HT-29 (cell line): ENCODE measurements at places on chromosomes 5 and 9.
A peak's percentile ranks its signal among the peaks of the same experiment; 100 is the strongest.

DNA sequence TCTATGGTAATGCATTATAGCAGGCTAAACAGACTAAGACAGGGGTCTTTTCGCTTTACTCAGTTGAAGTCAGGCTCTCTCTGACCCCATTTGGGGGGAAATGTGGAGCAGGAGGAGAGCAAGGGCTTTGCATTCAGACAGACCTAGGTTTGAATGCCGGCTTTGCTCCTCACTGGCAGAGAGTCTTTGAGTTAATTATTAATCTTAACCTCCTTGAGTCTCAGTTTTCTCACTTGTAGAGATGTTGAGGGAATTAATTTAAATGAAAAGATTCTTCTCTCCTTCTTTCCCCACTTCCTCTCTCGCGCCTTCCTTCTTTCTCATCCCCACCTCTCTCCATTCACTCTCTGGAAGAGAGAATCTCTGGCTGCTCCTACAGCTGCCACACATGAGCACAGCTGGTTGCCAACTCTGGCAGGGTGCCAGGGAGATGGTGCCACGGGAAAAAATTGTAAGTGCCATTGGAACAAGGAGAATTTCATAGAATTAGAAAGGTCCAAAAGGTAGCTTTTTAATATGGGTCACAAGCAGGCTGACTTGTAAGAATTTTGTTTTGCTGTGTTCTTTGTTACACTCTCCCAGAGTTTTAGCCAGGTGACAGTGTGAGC is 25.2 kb upstream of the GLRA1 start:
- DNase-seq, result no peak

- no peak for DNase-seq
Measured at GRCh38 chr5:155978850-155979249, 348.1 kb upstream of the SGCD start.

DNA sequence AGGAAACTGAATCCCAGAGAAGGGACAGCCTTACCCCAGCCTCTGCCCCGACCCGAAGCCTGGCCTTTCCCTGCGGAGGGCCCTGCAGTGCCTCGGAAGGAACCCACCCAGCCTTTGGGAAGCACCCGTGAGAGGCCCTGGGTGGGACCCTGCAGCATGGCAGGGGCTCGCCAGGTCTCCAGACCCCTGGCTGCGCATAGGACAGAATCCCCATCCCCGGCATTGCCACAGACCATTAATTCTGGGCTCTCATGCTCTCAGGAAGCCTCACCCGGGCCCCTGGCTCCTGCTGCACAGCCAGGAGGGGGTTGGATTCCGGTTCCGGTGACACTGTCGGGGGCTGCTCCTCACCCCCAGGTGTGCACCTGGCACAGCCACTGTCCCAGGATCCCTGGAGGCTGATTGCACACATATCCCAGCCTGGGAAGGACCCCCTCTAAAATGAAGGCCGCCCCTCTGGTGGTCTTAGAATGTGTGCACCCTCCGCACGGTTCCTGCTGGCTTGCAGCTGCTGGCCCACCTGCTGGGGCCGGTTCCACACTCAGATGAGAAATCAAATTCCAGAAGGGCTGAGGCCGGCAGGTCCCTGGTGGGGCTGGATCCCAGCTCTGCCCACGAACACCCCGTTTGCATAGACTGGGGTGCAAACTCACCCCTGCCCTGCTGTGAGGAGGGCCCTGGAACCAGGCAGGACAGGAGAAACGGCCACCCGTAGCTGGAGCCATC is 4.7 kb downstream of the EGFL7 start:
- no peak for DNase-seq

DNA sequence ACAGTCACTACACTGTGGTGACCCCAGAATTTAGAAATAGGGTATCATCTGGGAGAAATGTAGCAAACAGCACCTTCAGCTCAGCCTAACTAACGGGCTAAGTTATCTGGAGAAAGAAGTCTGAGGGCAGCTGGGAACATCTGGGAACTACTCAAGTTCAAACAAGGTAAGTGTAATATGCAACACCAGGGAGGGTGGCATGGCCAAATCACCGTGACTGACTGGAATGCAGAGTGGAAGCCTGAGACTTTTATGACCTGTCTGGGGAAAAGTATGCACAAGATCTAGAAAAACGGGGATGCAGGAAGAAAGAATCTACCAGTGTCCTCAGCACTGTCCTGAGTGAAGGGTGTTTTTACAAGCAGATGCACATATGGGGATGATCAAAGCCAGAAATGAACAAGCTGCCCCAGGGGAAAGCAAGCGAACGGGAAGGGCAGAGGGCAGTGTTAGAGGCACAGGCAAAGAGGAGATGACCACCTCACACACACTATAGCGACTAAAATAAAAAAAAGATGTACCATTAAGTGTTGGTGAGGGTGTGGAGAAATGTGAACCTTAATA is 59.9 kb downstream of the SERINC5 start:
- DNase-seq, result no peak

- peak; percentile 91 for DNase-seq
Measured at GRCh38 chr5:147935032-147935431, 28.7 kb upstream of the C5orf46 start.

GRCh38 chr5:144247131-144247530 is 76.5 kb downstream of the KCTD16 start:
- no peak for DNase-seq

GRCh38 chr9:133207540-133208170 is 1.4 kb downstream of the OBP2B start:
- no peak for DNase-seq

- DNase-seq, result no peak
Measured at GRCh38 chr9:95981761-95982390, 106.4 kb downstream of the ERCC6L2 start.

DNA sequence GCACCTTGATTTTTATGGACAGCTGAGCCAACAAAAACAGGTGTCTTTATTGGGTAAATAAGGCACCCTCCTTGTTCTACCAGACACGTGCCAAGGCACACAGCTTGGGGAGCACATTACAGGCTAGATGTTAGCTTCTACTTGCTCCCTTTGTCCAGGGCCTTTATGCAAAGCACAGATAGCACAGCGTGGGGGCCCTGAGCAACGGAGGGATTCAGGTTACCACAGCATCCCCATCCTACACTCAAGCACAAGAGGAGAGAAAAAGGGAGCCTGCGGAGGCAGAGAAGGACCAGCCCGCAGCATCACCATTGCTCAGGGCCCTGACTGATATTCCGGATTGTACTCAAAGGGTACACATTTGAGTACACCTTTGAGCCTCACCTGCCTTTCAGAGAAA is 181.7 kb upstream of the KIF2A start:
- no peak for DNase-seq

- DNase-seq, result no peak
Measured at GRCh38 chr9:77424993-77425392, 223.1 kb downstream of the GNA14 start.

GRCh38 chr9:95104980-95105379 is 212.5 kb downstream of the FANCC start:
- no peak for DNase-seq

DNA sequence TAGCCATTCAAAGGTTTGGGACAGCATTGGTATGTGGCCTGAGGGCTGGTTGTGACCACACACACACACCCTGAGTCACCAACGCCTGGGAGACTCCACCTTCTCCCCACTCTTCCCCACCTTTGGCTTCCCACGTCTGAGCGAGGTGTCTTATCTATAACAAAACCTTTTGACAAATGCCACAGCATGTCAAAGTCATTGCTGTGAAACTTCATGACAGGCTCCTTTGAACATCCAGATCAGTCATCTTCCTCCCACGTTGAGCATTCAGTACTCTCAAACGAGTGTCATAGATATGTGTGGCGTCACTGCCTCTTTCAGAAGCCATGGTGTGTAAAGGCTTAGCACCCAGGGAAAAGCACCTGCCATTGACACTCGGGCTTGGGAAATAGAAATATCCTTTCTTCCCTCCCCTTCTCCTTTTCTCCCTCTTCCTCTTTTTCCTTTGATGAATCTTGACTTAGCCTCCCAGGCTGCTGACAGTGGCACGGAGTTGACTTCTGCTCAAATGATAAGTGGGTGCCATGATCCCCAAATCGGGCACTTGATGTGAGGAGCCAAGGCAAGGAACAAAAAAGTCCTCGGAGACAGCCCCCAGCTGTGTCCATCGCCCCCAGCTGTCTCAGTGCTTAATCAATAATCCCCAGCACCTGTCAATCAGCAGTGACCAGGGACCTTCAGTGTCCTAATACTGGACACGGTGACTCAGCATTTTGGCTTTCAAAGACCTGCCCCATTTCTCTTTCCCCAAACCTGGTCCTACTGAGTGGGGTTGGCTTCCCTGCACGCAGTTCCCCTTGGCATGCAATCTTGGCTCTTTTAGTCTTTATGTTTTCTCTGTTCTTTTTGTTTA is 114.8 kb downstream of the FGF18 start:
- DNase-seq, result no peak

GRCh38 chr9:128940946-128941755 is 6.3 kb downstream of the DOLK start:
- no peak for DNase-seq

DNA sequence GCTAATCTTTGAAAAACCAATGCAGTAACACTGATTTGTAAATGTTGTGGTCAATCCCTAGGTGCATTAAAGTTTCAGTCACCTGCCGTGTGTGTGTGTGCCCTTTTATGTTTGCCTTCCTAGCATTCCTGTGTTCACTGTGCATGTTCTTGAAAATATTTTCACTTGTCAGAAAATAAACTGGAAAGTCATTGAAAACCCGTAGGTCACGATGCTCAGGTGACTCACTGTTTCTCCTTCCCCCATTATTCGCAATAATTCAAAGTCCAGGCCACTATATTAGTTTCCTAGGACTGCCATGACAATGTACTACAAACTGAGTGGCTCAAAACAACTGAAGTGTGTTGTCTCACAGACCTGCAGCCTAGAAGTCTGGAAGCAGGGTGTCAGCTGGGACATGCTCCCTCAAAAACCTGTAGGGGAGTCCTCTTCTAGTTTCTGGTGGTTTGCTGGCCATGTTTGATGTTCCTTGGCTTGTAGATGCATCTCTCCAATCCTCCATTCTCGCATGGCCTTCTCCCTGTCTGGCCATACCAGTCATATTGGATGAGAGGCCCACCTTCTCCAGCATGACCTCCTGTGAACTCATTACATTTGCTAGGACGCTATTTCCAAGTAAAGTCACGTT is 29.3 kb downstream of the MARVELD2 start:
- no peak for DNase-seq

- no peak for DNase-seq
Measured at GRCh38 chr9:117120061-117120460, 294.8 kb downstream of the ASTN2 start.

- no peak for DNase-seq
Measured at GRCh38 chr5:7970816-7971215, 101.9 kb downstream of the MTRR start.

DNA sequence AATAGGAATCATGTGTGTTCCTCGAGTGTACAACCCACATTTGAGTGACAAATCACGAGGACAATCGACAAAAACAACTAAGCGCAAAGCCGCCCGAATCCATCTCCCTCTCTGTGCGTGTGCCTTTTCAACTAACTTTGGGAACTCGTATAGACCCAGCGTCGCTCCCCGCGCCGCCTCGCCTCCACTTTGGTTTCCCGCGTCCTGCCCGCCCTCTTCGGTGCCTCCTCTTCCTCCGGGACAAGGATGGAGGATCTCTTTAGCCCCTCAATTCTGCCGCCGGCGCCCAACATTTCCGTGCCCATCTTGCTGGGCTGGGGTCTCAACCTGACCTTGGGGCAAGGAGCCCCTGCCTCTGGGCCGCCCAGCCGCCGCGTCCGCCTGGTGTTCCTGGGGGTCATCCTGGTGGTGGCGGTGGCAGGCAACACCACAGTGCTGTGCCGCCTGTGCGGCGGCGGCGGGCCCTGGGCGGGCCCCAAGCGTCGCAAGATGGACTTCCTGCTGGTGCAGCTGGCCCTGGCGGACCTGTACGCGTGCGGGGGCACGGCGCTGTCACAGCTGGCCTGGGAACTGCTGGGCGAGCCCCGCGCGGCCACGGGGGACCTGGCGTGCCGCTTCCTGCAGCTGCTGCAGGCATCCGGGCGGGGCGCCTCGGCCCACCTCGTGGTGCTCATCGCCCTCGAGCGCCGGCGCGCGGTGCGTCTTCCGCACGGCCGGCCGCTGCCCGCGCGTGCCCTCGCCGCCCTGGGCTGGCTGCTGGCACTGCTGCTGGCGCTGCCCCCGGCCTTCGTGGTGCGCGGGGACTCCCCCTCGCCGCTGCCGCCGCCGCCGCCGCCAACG is at the start of gene GPR150:
Gene GPR150, plus strand, starts transcription at position 58 of the 840 bp plus-strand sequence. Its CDS starts 189 bp downstream, at position 247.
- DNase-seq, result no peak

GRCh38 chr5:15682122-15682521 is 182.1 kb downstream of the FBXL7 start:
- no peak for DNase-seq

- no peak for DNase-seq
Measured at GRCh38 chr9:123942542-123942941, 12.6 kb upstream of the DENND1A start.

- DNase-seq, result no peak
Measured at GRCh38 chr9:100447041-100447440, 20.1 kb downstream of the MSANTD3 start.

DNA sequence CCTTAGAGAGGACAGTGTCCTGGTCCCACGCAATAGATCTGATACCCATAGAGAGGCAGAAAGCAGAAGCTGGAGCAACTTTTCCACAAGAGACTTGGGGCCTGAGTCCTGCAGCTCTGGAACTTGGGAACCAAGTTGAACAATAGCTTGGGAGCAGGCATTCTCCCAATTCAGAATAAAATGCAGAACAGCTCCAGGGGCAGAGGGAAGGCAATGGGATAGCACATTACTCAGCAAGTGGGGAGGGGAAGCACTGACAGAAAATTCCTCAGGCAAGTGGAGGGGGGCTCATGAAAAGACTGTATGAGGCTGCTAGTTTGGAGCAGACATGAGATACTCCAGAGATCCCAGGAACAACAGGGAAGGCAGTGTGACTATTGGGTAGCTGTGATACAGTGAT is 513.6 kb downstream of the HINT1 start:
- DNase-seq, result no peak

- no peak for DNase-seq
Measured at GRCh38 chr9:72485821-72486593, 35.4 kb upstream of the TMC1 start.

DNA sequence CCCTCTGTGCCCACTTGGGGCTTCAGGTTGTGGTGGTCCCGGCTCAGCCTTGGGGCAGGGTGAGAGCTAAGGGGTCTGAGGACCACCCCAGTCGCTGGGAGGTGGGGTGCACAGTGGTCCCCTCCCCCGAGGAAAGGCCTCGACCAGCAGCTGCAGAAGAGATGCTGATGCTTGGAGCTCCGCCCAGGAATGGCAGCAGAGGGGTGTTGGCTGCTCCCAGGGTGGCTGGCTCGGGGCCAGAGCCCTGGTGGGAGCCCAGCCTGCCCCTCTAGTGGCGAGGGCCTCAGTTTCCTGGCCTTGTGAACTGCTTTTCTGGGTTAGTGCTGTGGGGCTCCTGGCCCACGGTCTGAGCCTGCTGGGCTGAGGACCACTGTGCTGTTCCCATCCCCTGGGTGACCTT is 1.2 kb downstream of the DIPK1B start:
- DNase-seq, result no peak

GRCh38 chr9:93898026-93898425 is 57.1 kb downstream of the BARX1 start:
- no peak for DNase-seq

GRCh38 chr9:126517833-126518356 is 95.8 kb upstream of the LMX1B start:
- no peak for DNase-seq

- peak; percentile 24 for DNase-seq
Measured at GRCh38 chr5:116486588-116486987, 88.0 kb downstream of the SEMA6A start.

GRCh38 chr5:68433923-68434879 is 218.6 kb downstream of the PIK3R1 start:
- DNase-seq, result peak; percentile 92
